ENCODE measurements at places on chromosomes 2 and 18. TPM values are rescaled to one million over a fixed set of nuclear protein-coding genes. Genes with fewer than 3 reads are reported as not detected.

DNA sequence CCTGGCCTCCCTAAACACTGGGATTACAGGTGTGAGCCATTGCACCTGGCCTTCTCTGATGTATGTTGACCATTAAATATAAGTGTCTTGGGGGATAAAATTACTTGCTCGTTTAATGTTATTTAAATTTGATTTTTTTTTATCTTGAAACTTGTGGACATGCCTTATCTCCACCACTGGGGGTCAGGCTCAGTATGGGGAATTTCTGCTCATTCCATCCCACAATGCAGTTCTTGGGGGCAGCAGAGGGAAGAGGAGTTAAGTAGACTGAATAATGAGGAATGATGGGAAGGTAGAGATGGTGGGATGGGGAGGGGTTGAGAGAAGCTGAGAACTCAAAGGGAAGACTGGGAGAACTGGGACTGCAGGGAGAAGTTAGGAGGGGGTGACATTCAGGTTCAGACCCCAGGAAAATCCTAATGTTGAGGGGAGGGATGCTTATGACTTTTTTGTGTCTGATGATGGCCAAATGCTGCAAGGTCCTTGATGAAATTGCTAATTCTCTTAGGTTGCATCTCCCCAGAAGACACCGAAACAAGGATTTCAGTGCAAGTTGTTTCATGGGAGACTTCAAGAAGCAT is 174.2 kb downstream of the MIB1 start:
- no peak for DNase-seq
- no peaks in the 10 kb centered on the region for H3K36me3 ChIP-seq
- no peak overlapping the region for H3K4me3 ChIP-seq
- peaks cover 14% of the 10 kb centered on the region for H3K27me3 ChIP-seq
- H3K4me1 ChIP-seq, result no peaks in the 10 kb centered on the region
- H3K27ac ChIP-seq, result no peak overlapping the region

DNA sequence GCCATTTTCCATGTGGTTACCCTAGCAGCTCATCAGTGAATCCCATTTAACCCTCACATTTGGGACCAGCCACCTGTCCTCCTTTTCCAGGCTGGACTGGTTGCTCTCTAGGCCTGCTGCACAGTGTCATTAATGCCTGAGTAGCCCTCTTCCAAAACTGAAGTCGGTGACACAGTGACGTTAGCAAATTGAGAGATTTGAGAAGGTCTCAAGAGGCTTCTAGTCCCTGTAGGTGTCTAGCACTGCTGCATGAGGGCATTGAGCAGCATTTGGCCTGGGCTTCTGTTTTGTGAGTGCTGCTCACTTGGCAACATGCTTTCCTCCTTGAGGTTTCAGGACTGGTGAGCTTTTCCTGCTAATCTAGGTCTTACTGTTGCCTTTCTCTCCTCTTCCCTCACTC is 36.7 kb downstream of the PKP4 start:
- peaks cover 3% of the 10 kb centered on the region for H3K36me3 ChIP-seq
- H3K4me1 ChIP-seq, result peaks cover 12% of the 10 kb centered on the region
- no peak for DNase-seq
- no peak overlapping the region for H3K27ac ChIP-seq
- H3K27me3 ChIP-seq, result no peaks in the 10 kb centered on the region
- H3K4me3 ChIP-seq, result no peak overlapping the region

GRCh38 chr2:70962885-70963878 is 15.2 kb upstream of the ANKRD53 start:
- peak; percentile 3 for DNase-seq
- no peaks in the 10 kb centered on the region for H3K36me3 ChIP-seq
- H3K4me1 ChIP-seq, result peaks cover 5% of the 10 kb centered on the region
- peaks cover 18% of the 10 kb centered on the region for H3K27me3 ChIP-seq
- no peak overlapping the region for H3K4me3 ChIP-seq

DNA sequence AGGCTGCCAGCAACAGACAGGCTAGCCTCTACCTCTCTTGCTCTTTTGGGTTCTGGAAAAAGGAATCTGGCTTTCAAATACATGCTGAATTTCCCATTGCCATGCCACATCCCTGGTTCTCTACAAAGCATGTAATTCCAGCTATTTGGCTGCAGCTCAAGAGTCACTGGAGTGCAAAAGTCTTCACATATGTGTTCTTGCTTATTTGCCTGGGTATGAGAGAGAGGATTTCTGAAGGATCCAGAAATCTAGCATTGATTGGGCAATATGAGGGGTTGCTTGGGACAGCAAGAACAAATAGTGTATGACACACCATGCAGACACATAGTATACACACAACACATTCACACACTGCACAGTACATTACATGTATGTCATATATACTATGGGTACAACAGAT is 30.7 kb upstream of the LGALSL start:
- no peak overlapping the region for H3K4me3 ChIP-seq
- H3K27ac ChIP-seq, result no peak overlapping the region
- no peaks in the 10 kb centered on the region for H3K4me1 ChIP-seq

DNA sequence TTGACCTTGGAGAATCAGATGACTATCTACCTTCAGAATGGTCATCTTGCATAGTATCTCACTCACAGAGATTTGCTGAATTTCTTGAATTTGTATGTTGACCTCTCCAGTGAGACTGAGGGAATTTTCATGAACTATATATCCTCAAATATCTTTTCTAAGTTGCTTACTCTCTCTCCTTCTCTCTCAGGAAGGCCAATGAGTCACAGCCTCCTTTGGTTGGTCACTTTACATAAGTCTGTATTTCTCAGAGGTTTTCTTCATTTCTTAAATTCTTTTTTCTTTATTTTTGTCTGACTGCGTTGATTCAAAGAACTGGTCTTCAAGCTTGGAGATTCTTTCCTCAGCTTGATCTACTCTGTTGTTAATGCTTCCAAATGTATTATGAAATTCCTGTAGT is 51.7 kb downstream of the VIT start:
- peaks cover 45% of the 10 kb centered on the region for H3K27me3 ChIP-seq
- DNase-seq, result no peak
- H3K36me3 ChIP-seq, result no peaks in the 10 kb centered on the region
- no peaks in the 10 kb centered on the region for H3K4me1 ChIP-seq
- no peak overlapping the region for H3K4me3 ChIP-seq
- H3K27ac ChIP-seq, result no peak overlapping the region

DNA sequence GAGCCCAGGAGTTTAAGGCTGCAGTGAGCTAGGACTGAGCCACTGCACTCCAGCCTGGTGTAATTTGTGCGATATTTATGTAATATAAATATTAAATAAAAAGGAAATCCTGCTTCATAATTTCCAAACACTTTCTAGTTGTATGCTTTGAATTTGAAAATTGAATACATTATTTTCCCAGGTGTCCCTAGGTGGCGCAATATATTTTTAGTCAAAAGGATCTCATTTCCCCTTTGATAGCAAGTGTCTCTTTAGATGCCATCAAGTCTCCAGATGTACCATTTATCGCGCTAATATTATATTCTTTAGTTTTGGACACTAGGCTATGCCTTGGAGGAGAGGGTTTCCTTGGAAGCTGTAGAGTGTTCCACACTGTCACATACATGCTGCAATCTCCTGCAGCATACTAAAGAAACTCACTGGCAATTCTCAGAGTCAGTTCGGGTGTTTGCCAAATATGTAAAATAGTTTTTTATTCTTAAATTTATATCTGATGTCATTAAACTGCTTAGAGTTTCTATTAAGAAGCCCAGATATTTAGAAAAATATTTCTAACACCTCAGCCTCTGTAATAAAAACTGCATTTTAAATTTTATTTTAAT is 5.6 kb upstream of the WDR7 start:
- H3K27me3 ChIP-seq, result no peaks in the 10 kb centered on the region
- peaks cover 13% of the 10 kb centered on the region for H3K4me1 ChIP-seq
- H3K27ac ChIP-seq, result no peak overlapping the region
- no peaks in the 10 kb centered on the region for H3K36me3 ChIP-seq

- H3K27me3 ChIP-seq, result no peaks in the 10 kb centered on the region
- H3K4me1 ChIP-seq, result no peaks in the 10 kb centered on the region
- no peaks in the 10 kb centered on the region for H3K36me3 ChIP-seq
- no peak overlapping the region for H3K4me3 ChIP-seq
- no peak for DNase-seq
- H3K27ac ChIP-seq, result no peak overlapping the region
Measured at GRCh38 chr2:205495819-205496218, 186.5 kb upstream of the NRP2 start.

- no peak for DNase-seq
- no peaks in the 10 kb centered on the region for H3K27me3 ChIP-seq
- H3K36me3 ChIP-seq, result no peaks in the 10 kb centered on the region
- no peak overlapping the region for H3K4me3 ChIP-seq
- peaks cover 14% of the 10 kb centered on the region for H3K4me1 ChIP-seq
- H3K27ac ChIP-seq, result no peak overlapping the region
Measured at GRCh38 chr2:191158747-191159146, 8.0 kb upstream of the STAT4 start.

DNA sequence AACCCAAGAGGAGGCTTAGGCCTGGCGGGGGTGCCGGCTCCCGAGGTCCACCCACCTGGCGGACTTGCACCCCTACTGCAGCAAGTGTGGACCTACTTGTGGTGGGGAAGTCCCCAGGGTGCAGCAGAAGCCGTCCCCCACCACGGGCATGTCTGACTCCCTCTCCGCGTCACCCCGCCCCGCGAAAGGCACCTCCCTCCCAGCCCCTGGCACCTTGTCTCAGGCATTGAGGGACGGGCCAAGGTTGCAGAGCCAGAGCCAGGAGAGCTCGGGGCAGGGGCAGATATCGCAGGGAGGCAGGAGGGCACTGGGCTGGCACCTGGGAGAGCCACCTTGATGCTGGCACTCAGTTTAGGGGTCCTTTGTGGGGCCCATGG is 19.0 kb downstream of the CROCC2 start:
- no peak overlapping the region for H3K4me3 ChIP-seq
- H3K27ac ChIP-seq, result no peak overlapping the region
- no peaks in the 10 kb centered on the region for H3K36me3 ChIP-seq
- H3K27me3 ChIP-seq, result peaks cover 11% of the 10 kb centered on the region

- no peaks in the 10 kb centered on the region for H3K27me3 ChIP-seq
- no peak overlapping the region for H3K4me3 ChIP-seq
- peaks cover 42% of the 10 kb centered on the region for H3K4me1 ChIP-seq
- H3K36me3 ChIP-seq, result peaks cover 18% of the 10 kb centered on the region
- DNase-seq, result no peak
Measured at GRCh38 chr18:36046898-36047297, 20.5 kb downstream of the RPRD1A start.

DNA sequence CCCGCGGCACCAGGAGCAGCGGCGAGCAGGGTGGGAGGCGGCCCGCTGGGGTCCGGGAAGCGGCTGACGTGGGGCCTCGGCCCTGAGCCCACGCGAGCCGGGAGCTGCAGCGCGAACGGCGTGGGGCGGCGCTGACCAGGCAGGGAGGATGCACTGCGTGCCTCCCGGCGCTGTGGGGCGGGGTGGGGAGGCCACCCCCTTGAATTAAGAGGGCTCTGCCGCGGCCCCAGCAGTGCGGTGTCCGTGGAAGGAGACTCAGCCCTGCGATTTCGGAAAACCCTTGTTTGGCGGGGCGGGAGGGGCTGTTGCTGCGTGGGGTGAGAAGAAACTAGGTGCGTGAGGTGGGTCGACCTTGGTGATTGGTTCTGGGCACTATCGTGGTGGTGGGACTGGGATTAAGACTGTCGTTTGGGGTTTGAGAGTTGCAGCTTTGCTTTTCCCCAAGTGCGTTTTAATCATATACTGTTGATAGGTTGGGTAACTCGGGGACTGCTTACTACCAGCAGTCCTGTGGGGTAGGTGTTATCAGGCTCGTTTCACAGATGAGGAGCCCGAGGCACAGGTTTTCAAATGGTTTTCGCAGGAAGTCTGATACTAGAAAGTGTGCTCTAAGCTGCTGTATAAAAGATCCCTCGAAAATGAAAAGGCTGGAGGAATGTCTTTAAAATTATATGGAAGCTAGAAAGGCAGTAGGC is 722 bp downstream of the ACSL3 start:
- peak overlapping the region; percentile 84 for H3K27ac ChIP-seq
- peak; percentile 57 for DNase-seq

DNA sequence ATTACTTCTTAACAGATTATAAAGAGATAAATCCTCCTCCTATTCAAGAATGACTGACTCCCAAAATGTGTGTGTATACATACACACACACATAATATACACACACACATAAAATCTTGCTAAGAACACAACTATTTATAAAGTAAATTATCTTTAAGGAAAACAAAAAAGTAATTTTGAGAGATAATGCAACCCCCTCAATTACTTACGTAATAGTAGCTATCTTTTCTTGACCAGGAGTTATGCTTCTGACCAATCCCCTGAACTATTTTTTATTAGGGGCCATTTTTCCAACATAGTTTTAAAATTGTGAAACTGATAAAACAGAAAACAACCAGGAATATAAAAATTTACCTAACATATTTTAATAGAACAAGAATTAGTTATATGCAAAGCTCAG is 113.0 kb upstream of the CHRNA1 start:
- H3K27ac ChIP-seq, result no peak overlapping the region
- no peak for DNase-seq
- no peaks in the 10 kb centered on the region for H3K36me3 ChIP-seq
- H3K27me3 ChIP-seq, result no peaks in the 10 kb centered on the region
- no peak overlapping the region for H3K4me3 ChIP-seq
- H3K4me1 ChIP-seq, result no peaks in the 10 kb centered on the region

DNA sequence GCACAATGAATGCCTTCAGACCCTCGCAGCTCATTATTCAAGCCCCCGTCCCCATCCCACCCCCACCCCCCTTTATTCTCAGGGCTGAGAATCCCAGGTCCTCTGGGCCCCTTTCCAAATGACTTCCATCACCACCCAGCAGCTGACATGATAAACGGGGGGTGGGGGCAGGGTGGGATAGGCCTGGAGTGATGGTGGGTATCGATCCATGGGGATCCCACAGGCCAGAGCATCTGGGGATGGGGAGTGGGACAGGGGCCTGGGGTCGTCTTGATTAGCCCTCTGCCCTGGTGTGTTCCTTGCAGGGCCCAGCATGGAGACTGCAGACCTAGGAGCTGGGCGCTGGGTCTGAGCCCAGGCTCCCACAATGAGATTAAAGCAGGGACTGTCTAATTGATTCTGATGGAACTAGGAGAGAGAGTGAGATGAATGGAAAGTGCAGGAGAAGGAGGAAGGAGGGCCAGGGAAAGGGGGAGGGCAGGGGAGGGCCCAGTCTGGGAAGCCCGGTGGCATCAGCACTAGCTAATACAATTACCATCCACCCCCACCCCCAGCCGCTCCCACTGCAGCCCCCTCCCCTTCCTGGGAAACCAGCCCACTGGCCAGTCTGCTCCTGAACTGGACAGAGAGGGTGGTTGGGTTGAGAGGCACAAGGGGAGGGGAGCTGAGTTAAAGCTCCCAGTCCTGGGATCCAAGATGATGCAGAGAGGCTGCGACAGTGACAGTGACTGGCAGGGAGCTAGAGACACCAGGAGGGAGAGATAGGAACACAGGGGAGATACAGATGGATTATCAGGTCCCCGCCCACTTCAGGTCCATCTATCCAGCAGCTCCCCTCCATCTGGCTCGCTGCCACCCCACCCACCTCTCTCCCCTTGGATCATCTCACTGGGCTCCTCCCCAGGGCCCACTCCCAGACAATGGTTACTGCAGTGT is 13.1 kb upstream of the TNS1 start:
- peaks cover 25% of the 10 kb centered on the region for H3K27me3 ChIP-seq
- H3K4me3 ChIP-seq, result no peak overlapping the region
- no peak for DNase-seq
- H3K36me3 ChIP-seq, result no peaks in the 10 kb centered on the region

GRCh38 chr18:55247032-55247431 is 287.8 kb upstream of the CCDC68 start:
- H3K4me3 ChIP-seq, result no peak overlapping the region
- peaks cover 5% of the 10 kb centered on the region for H3K27me3 ChIP-seq
- no peak overlapping the region for H3K27ac ChIP-seq
- no peaks in the 10 kb centered on the region for H3K36me3 ChIP-seq

The NEMP2 gene
- total RNA-seq, result 30.0 TPM

The HDHD2 gene
- total RNA-seq, result 26.4 TPM

The CIB4 gene
- not detected for total RNA-seq

The NR4A2 gene
- total RNA-seq, result 9.3 TPM

The PAIP2B gene
- total RNA-seq, result 2.2 TPM

The KIAA2012 gene
- total RNA-seq, result not detected

The UGT1A7 gene
- total RNA-seq, result not detected

The LAMA3 gene
- total RNA-seq, result 0.07 TPM

The HOXD13 gene
- total RNA-seq, result not detected

The BCL2 gene
- total RNA-seq, result 66.9 TPM

Data from activated CD4-positive, alpha-beta memory T cell treated with anti-CD3 and anti-CD28 coated beads for 36 hours (primary cell).